ENCODE measurements at places on chromosomes 2 and 18.

GRCh38 chr2:207319316-207319715, 153.6 kb upstream of the KLF7 start:
- DNase-seq, result no peak

GRCh38 chr2:27721335-27721734, 50.2 kb upstream of the MRPL33 start:
- DNase-seq, result no peak

GRCh38 chr18:76468345-76469304, 26.4 kb downstream of the ZNF516 start:
- DNase-seq, result no peak

DNA sequence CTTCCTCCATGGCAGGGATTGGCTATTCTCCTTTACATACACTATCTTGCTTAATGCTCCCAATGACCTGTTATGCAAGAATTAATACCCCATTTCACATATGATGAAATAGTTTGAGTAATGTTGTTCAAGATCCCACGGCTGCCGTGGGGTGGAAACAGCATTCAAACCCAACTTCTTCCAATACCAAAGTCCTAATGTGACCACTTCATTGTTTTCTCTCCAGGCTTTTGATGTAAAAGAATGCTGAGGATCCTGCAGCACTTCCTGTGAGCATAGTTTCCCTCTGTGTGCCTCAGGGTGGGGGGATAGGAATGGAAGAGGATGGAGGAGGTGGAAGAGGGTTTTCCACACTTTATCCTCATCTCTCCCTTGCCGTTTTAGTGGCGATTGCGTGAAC, 199.4 kb downstream of the IRS1 start:
- DNase-seq, result no peak

GRCh38 chr18:10033016-10033399, 119.2 kb downstream of the VAPA start:
- DNase-seq, result no peak

- DNase-seq, result no peak
Observed at GRCh38 chr18:80035997-80036396, 1.8 kb downstream of the RBFA start.

DNA sequence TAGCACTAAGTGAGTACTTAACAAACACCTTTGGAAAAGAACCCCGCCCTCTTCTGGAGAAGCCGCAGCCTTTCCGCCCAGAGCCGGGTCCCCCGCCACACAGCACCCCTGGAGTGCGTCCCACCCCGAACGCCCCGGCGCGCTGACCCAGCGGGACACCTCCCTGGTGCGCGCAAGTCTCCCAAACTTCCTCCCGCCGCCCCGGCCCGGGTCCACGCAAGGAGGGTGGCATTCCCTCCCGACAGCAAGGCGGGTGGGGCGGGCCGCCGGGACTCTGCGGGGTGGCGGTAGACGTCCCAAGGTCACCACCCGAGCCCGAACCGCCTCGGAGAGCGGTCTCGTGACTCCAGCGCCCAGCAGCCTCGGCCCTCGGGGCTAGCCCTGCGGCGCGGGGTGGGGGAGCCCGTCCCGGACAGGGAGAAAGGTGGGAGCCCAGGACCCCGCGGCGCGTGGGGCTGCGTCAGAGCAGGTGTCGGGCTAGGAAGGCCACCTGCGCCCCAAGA, 598 bp downstream of the CCDC93 start:
- DNase-seq, result no peak

GRCh38 chr18:79944746-79945117, 6.7 kb downstream of the SLC66A2 start:
- DNase-seq, result no peak

GRCh38 chr2:67476809-67477790, 80.0 kb downstream of the ETAA1 start:
- peak; percentile 69 for DNase-seq

GRCh38 chr2:10817413-10817812, 4.8 kb upstream of the PDIA6 start:
- no peak for DNase-seq

DNA sequence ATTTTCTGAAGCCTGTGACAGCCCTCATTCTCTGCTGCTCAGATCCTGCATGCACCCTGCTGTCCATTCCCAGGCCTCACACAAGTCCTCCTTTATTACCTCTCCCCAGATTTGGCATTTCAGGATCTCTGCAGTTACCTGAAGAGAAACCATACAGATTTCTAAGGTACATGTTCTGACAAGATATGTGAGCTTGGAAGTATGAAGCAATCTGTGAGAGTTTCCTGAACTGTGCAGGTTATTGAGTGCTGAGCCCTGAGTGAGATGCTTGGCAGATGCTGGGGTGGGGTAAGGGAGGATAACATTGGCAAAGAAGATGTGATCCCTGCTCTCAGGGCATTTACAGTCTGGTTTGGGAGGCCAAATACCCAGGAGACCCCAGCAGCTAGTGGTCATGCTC, 122.1 kb upstream of the STPG4 start:
- DNase-seq, result no peak

DNA sequence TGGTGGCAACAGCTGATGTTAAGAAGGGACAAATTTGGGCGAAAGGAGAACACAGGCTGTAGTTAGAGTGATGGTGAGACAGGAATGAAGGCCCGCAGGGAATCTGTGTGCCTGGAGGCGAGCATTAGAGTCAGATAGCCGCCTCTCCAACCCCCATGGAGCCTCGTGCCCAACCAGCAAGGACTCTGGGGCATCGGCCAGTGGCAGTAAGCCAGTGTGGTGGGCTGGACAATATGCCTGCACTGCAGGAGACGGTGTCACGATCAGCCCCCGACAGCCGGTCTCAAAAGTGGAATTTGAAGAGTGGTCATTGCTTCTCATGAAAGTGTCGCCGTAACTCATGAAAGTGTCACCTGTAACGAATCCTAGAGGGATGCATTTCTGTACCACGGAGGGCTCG, 249.4 kb downstream of the ALPK2 start:
- no peak for DNase-seq

- DNase-seq, result peak; percentile 61
Observed at GRCh38 chr2:203675086-203675485, 31.4 kb upstream of the CD28 start.

DNA sequence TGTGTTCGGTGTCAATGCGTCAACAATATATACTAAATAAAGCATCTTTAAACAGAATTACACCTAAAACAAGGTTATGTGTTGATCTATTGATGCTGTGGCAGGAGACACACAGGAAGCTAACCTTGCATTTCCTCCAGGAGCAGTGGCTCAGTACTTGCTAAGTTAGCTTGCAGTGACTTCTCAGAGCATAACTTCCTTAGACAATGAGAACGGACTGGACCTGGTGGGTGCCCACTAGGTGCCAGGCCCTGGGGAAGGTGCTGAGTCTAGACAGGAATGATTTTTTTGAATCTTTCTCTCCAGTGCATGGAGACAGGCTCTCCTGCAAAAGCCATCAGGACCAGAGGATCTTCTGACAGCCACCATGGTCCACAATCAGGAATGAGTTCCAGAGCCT, 73.8 kb upstream of the MGAT4A start:
- no peak for DNase-seq

DNA sequence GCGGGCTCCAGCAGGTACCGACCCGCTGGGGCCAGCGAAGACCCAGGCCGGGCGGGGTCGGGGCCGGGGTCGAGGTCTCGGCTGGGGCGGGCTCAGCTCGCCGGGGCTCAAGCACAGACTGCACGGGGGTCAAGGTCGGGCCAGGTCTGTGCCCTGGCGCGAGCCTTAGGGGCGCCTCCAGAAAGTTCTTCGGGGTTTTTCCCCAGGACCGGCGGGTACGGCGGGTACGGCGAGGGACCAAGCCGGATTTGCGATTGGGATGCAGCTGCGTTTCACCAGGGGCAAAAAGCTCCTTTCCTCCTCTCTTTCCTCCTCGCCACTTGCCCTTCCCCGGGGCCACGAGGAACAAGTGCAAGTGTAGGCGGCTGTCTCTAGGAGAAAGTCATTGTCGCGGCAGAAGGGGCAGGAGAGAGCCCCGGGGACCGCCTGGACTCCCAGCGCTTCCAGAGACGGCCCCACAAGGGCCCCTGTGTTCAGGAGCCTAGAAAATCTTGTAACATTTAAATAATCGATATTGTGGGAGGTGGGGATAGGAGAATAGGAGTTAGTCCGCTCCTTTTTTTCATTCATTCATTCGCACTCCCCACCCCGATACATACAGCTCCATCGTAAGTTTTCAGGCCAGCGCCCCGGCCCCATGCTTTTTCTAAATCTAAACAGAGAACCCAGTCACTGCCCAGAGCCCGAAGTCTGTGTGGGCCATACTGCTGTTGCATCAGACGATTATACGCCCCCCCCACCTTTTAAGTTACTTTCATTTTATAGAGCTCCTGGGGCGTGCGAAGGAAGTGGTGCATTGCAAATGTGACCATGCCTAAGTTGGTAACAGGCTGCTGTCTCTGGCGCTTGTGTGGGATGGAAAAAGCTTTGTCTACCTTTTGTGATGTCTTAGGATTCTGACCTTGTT, 679 bp downstream of the PMAIP1 start:
- peak; percentile 72 for DNase-seq

GRCh38 chr2:43300781-43301583, 74.6 kb upstream of the ZFP36L2 start:
- DNase-seq, result no peak

GRCh38 chr2:237251986-237252385, 162.0 kb downstream of the COL6A3 start:
- DNase-seq, result no peak

- DNase-seq, result peak; percentile 26
Observed at GRCh38 chr2:33167622-33168245, 221.0 kb downstream of the LTBP1 start.

- DNase-seq, result no peak
Observed at GRCh38 chr2:10784719-10785118, 27.9 kb downstream of the PDIA6 start.

DNA sequence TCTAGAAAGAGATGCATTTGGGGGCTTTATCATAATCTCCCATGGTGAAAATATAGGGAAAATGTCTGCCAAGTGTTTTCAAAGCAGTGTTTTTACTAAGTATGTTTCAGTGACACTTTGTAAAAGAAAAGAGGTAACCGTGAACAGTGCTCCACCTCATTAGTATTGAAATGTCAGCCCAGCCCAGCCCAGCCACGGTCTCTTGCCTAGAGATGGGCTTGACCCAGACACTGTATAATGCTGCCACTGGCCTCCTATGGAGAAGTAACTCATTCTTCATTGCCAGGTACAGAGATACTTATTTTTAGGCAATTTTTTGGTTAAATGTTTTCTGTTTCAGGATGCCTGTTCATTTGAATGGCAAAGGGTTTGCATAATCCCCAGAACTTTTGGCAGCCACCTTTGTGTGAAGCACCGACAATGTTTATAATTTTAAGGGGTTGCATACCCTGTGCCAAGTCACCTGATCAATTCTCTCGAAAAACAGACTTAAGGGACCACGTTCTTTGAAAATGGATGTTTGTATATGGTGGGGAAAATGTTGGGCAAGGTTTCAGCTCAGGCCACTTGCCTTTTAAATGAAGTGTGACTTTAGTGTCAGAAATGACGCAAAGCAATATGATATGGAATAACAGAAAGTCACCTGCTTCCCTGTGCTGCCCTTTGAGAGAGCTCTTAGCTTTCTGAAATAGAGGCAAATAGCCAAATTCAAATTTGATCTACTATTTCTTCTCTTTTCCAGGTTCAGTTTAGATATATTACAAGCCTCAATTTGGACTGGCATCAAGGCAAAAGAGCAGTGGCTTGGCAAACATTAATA, 314.5 kb upstream of the RGPD4 start:
- no peak for DNase-seq

- no peak for DNase-seq
Observed at GRCh38 chr2:233464531-233465240, 101.9 kb downstream of the USP40 start.

GRCh38 chr2:232521959-232522622, 1.9 kb downstream of the PRSS56 start:
- DNase-seq, result peak; percentile 7

DNA sequence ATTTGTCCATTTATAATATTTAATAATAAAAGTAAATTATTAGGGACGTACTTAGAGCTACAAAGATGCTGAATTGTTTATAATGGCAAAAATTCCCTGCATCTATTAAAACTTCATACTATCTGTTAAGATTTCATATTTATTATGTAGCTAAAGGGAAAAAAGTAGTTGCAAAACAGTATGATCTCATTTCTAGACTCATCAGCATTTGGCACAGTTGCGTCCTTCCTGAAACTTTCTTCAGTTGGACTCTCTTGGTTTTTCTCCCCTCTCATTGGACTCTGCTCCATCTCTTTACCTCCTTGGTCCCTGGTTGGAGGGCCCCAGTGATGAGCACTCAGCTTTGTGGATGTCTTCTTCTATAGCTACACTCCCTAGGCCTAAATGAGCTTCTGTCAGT, 99.6 kb downstream of the TMEM247 start:
- peak; percentile 45 for DNase-seq

DNA sequence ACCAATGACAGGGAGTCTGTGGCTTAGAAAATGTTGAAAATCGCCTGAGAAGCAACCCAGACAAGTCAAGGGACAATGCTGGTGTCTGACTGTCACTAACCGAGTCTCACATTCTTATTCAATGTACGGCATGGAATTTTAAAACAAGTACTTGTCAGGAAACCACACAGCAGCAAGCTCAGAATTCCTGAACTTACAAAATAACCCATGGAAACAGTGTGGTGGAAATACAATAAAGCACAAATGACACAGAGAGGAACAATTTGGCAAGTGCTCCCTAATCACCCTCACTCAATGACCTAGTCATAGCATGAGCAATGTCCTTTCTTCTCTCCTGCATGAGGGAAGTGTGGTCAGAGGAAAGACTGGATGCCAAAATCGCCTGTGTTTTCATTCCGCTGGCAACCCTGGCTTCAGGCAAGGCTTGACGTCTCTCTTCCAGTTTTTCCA, 154.0 kb downstream of the SATB2 start:
- DNase-seq, result peak; percentile 98

DNA sequence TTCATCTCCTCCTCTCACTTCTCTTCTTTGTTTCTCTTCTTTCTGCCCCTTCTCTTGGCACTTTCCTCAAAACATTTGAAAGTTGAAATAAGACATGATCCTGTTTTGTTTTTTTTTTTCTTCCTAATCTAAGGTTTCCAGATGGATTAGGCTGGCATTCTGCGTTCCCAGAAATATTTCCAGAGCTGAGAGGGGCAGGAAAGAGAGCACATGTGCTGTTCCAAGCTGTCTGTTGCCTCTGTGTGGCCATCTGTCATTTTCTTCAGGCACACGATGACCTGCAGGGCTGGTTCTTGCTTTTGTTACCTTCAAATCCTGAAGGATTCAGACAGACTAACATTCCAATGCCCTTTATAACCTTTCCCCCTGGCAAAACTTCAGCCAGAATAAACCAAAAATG, 142.9 kb downstream of the RNF144A start:
- DNase-seq, result no peak

GRCh38 chr18:38454764-38455469, 889.3 kb upstream of the CELF4 start:
- no peak for DNase-seq

GRCh38 chr2:191923652-191923997, 76.7 kb upstream of the CAVIN2 start:
- DNase-seq, result no peak

- DNase-seq, result no peak
Observed at GRCh38 chr2:142179686-142180085, 48.9 kb upstream of the LRP1B start.
